ENCODE measurements at places on chromosomes 5 and 9.

DNA sequence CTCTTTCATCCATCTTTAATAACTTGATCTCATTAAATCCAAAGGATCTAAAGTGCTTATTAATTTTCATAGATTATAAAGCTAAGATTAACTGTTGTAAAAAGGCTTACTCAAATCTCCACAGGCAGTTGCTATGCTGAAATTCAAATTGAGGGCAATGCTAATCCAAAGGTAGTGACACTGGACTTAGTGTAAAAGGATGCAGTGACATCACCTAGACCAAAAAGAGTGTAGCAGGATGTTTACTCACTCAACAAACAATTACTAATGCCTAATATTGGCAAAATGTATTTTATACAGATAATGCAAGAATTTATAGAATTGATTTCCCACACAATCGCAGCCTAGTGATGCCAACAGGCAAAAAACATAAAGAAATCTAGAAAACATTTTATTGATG, 756.2 kb downstream of the CDH9 start:
- no peak for DNase-seq

- no peak for DNase-seq
Measured at GRCh38 chr5:91042936-91043255, 340.2 kb downstream of the ARRDC3 start.

DNA sequence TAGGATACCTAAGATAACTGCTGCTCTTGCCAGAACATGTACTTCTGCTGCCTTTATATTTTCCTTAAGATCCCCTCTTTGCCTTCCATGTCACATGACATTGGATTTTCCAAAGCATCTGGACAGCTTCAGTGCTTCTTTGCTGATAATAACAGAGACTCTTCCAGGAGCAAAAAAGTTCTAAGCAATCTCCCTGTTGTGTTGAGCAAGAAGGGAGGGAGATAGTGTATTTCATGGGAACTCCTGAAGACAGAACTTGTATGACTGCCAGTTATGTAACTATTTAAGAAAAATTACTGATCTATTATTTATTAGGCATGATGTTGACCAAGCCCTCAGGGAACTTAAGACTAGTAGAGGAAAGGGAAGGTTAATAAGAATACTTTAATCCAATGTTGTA, 454.7 kb downstream of the SPATA31D1 start:
- DNase-seq: no peak

DNA sequence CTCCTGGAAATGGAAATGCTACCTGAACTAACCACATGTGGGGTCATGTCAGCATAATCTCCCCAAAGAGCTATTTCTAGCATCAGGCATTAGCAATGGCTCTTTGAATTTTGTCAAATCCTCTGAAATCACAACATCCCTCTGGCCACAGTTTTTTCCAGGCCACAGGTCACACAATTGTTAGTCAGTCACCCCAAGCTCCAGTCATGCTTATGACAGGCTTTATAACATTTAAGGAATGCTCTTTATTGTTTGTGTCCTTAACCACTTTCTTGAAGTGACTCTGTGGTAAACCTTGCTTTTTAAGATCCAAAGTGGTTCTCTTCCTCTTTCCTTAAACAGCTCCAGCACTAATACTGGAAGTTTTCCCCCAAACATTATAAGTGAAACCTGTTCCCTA, 169.2 kb upstream of the HMHB1 start:
- no peak for DNase-seq

GRCh38 chr9:35611230-35611797, 6.3 kb downstream of the TESK1 start:
- DNase-seq: no peak

- no peak for DNase-seq
Measured at GRCh38 chr5:27818888-27819287, 780.5 kb upstream of the CDH9 start.

DNA sequence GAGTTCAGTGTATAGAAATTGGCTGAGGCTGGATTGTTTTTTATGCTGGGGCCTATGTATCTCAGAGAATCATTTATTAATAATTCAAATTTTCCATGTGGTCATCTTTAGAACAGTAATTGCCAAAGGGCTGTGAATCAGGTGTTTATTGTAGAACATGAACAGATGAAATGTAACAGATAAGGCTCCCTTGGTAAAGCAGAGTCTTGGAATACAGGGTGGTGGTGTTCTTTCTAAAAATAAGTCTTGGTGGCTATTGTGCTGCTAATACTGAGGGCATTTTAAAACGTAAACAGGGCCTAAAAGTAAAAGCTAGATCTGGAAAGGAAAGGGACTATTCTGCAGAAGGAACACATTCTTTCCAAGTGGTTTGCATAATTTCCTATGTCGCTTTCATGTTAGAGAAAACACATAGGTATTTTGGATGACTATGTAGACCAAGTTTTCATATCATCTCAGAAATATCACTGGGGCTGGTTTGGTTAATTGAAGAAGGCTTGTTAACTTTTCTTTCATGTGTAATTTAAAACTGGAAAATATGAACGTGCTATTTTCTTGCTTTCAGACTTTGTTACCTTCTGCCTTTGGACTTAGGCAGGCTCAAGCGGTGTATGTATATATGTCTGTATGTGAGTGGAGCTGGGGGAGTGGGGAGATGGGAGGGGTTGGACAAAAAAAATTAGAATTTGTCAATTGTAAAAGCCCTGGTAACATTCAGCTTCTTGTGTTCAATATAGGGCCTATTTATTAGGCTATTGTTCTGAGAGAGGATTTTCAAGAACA, 119.9 kb upstream of the ANKRD55 start:
- no peak for DNase-seq

DNA sequence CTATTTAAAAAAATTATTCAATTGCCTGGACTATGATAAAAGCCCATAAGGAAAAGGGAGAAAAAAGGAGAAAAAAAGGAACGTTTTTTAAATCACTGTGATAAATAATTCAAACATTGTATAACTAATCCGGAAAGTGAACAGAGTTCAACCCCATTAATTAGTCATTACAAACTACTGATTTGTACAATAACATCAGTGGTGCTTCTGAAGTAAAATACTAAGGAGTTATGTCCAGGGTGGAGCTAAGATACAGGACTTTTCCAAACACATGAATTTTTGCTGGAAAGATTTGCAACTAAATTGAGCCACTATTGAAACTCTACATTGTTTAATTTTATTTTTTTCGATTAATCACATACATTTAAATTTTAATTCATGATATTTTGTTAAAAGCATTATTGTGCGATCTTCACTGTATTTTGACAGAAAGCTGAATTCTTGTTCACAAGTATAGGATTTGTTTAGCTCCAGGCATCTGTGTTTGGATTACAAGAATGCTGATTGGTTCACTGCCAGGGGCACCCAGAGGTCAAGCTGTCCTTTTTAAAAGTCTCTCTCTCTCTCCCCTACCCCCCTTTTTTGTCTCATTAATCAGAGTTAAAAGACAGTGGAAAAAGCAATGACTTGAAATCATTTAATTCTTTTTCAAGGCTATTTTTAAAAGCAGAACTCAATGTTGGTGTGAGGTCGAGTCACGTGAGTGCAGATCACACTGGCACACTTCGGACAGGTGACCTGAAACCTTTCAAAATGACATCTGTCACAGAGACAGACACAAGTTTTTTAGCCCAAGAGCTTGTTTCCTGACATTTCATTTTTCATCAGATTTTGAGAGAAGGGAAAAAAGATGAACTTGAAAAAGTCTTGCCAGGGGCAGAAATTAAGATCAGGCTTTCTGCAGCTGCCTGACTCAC, 387.3 kb downstream of the NR2F1-AS1 start:
- DNase-seq: no peak

DNA sequence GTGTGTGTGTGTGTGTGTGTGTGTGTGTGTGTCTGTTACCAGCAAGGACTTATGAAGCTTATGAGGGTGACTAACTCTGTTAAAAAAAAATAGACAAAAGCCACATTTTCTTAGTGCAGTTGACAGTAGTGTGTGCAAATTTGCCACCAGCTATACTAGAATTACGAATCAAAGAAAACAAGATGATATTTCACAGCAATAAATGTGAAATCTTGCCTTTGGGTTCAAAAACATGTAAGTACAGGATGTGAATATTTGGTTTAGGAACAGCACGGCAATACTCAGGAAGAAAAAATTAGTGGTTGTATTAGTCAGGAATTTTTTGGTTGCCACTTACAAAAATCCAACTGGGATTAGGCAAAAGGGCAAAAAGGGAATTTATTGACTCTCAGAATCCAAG, 117.4 kb downstream of the NPR3 start:
- no peak for DNase-seq

GRCh38 chr5:22306011-22306410, 547.1 kb downstream of the CDH12 start:
- DNase-seq: no peak

DNA sequence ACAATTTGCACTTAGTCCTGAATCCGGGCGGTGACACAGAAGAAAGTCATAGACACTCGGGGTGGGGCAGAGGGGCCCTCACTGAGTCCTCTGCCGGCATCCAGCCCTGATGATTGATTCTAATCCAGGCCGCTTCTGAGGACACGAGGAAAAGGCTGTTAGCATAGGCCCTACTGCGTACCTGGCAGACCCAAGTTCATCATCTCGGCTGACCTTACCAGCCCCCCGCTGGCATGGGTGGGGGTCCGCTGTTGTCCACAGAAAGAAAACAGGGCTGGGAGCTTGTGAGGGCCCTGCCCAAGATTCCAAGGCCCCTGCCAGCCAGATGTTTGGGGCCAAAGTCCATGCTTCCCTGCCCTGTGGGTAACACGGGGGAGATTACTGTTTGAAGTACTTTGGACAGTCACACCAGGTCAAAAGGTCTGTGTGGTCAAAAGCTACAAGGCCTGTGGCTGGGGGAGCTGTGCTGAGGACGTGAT, 24.5 kb downstream of the ERGIC1 start:
- no peak for DNase-seq

GRCh38 chr9:133953621-133953975, 38.5 kb downstream of the VAV2 start:
- DNase-seq: no peak

GRCh38 chr9:107698779-107699178, 209.2 kb upstream of the KLF4 start:
- DNase-seq: no peak

GRCh38 chr5:102229685-102230084, 66.4 kb downstream of the SLCO4C1 start:
- DNase-seq: no peak

GRCh38 chr5:132064738-132065331, 4.4 kb downstream of the IL3 start:
- DNase-seq: peak; percentile 97

DNA sequence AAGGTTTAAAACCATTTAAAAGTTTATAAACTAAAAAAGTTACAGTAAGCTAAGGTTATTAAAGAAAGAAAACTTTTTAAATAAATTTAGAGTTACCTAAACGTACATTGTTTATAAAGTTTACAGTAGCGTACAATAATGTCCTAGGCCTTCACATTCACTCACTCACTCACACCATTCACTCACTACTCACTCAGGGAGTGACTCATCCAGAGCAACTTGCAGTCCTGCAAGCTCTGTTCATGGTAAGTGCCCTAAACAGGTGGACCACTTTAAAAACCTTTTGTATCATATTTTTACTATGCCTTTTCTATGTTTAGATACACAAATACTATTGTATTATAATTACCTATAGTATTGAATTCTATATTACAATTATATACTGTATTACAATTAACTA, 190.8 kb upstream of the RASA1 start:
- DNase-seq: no peak

DNA sequence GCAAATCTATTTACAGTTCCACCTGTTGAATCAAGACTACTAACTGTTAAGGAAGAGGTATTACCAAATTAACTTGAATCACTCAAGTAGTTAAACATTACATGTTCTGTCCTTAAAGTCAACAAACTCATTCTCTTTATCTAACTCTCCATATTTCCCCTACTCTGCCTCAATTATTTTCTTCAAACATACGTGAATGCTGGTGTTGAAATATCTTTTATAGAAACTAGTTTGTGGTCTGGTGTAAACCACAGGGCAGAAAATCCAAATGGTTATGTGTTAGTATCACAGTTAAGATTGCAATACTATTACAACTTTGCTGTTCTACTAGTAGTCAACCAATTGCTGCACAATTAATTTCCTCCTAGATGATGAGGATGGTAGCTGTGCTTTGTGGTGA, 603.5 kb downstream of the KCTD16 start:
- no peak for DNase-seq

DNA sequence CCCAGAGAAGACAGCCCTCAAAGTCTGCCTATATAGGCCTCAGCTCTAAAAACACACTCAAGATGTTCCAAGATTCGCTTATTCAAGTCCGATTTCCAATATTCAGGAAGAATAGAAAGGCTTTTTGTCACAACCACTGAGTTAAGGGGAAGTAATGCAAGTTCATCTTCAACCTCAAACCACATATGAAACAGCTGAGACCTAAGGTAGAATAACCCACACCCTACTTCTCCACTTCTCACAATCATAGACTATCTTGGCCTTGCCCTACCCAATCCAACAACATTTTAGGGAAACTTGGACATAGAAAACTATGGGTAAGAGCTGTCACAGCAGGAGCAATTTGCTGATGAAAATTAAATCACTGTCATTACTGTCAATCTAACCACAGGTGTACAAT, 152.0 kb upstream of the LRRTM2 start:
- DNase-seq: no peak

Measured in activated CD8-positive, alpha-beta memory T cell treated with anti-CD3 and anti-CD28 coated beads, Interleukin-2, amount 50 U/mL, for 48 hours (primary cell).